Glomerular endothelial cell (primary cell): ENCODE measurements at places on chromosomes 11 and 22. TPM values are rescaled to one million over a fixed set of nuclear protein-coding genes. Genes with fewer than 3 reads are reported as not detected.

DNA sequence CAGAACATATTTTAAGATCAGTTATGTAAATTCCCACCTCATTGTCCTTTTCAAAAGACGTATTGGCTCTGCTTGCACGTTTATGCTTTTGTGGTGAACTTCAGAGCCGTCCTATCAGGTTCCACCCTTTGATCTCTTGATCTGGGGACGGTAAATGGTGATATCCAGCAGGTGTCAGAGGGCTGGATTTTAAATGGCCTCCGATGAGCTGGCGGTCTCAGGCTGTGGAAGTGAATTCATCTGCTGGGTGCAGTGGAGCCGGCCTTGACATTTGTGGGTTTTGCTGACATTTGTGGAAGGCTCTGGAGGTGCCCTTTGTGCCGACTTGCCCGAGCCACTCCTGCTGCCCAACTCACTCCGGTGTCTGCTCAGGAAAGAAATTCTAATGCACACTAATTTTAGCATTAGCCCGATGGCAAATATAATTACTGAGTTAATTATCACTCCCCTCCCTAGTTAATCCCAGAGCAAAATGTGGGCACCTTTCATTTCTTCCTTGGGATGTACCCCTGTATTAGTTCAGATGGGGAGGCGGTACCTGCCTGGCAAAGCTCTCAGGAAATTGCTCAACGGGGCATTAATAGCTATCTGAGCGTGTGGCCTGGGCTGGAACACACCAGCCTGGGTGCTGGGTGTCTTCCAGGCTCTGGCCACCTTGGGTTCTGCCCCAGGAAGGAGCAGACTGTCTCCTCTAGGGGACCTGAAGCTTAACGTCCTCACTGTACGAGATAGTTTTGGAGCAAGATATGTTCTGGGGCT, 9.1 kb downstream of the LRP5 start:
- no peak for DNase-seq

DNA sequence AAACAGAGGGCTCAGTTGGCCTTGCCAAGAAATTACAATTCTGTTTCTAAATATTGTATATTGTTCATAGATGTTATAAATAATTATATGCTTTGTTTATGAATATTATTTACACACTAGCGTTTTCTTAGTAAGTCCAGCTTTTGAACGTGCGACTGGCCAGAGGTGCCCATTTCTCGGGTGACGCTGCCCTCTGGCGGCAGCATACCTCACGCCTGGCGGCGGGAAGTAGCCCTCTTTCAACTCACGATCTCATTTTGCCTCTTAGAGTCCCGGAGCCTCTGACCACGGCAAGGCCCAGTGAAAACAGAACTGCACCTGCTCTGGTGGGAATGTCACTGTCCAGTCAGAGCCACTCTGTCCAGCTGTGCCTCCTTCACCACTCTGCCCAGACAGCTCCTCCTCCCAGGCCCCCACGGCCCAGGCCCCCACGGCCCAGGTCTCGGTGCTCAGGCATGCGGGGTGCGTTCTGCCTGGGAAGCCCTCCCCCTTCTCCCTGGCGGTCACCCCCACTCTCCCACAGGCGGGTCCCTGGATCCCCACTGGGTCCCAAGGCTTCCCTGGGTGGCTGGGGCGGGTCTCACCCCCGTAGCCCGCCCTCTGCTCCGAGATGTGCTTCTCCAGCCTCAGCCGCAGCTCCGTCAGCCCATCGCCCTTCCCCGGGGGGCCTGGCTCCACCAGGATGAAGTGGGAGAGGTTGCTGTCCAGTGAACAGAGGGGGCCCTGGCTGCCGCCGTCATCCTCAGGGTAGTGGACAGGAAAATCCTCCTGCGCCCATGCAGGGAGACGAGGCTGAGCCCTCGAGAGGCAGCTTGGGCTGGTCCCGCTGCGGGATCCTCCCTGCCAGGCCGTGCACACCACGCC, 19.3 kb downstream of the TSSC4 start:
- DNase-seq = peak; percentile 34

- no peak for DNase-seq
Observed at GRCh38 chr11:74330075-74330858, 18.8 kb upstream of the P4HA3 start.

- no peak for DNase-seq
Observed at GRCh38 chr11:131408025-131408640, 37.7 kb downstream of the NTM start.

GRCh38 chr11:15668718-15669117, 554.0 kb downstream of the INSC start:
- no peak for DNase-seq

GRCh38 chr22:24695060-24695459, 79.5 kb downstream of the PIWIL3 start:
- no peak for DNase-seq

DNA sequence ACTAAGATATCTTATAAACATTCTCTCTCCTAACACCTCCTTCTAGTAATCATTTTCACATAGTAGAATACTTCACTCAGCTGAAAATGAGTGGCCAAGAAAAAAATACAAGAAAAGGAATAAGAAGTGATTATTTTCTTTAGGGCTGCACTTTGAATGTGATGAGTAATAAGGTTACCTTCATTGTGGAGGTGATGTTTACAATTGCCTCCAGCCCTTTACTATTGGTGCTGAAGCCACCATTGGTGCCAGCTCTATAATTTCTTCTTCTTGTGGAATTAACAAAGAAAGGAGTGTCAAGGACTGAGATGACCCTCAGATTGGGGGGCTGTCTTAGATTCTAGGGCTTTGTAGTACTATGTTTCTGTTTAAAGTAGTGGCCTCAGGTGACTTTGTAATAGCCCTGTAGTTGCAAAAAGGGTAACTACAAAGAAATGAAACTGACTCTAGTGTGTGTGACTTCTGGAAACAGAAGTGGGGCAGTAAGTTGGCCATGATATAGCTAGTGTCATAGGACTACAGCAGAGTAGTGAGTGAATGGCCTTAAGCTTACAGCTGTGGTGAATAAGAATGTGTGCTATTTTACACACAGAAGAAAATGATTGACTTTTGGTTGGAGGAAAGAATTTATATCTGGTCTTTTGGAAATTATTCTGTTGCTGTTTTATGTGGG, 287.2 kb downstream of the TMEM135 start:
- DNase-seq = no peak

DNA sequence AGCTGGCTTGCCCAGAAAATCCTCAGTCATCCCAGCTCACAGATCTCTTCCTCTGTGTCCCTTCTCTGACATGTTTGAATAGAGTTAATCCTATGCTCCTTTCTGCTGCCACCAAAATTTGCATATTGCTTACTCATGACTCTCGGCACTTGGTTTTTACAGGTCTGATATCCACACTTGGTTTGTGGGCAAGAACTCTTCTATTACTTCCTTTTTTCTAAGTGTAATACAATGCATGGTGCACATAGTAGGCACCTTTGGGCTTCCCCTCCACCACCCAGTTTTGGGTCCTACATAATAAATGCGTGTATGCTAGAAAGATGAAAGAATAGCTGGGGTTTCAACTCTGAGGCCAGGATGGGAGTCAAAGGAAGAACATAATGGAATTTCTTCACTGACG, 69.7 kb upstream of the GRK3 start:
- DNase-seq = no peak

DNA sequence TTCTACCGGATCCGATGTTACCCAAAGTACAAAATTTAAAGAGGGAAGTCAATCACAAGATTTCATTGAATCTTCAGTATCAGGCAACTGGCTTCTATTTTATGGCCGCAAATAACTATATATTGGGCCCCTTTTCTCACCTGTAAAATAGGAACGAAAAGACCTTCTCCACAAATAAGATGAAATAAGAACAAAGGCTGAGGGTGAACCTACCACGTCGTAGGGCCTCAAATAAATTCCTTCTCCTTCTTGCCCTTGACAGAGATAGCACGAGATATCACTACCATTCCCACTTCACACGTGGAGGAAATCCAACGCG, 794 bp upstream of the EMSY start:
- DNase-seq = no peak

DNA sequence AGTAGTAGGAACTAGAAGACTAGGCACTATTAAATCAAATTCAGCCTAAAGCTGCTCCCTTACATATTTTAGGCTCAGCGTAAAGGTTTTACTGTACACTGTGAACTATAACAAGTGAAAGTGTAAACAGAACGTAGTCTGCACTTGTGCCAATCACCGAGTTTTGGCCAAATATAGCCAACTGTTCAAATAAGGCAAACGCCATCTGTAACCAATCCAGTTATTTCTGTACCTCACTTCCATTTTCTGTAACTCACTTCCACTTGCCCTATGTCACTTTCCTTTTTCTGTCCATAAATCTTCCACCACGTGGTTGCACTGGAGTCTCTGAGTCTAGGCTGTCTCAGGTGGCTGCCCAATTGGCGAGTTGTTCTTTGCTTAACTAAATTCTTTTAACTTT, 2132.2 kb downstream of the LRRC4C start:
- no peak for DNase-seq

DNA sequence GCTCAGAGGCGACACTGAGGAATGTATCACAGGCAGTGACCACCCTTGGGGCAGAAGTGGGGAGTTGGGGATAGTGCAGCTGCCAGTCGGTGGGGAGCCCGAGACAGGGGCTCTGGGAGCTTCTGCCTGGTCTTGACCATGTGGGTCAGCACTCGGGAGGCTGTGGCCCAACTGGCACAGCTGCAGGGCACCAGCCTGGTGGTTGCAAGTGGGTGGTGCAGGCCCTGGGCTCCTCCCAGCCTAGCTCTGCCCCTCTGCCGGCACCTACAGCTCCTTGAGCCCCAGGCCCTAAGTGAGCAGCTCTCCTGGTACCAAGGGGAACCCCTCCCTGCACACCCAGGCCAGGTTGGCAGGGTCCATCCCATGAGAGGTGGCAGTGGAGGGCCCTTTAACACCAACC, 12.6 kb upstream of the RASL10A start:
- no peak for DNase-seq

DNA sequence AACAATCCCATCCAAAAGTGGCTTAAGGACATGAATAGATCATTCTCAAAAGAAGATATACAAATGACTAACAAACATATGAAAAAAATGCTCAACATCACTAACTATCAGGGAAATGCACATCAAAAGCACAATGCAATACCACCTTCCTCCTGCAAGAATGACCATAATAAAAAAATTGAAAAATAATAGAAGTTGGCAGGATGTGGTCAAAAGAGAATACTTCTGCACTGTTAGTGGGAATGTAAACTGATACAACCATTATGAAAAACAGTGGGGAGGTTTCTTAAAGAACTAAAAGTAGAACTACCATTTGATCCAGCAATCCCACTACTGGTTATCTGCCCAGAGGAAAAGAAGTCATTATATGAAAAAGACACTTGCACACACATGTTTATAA, 77.7 kb upstream of the SC5D start:
- DNase-seq = no peak

GRCh38 chr11:22405377-22405776, 67.2 kb downstream of the SLC17A6 start:
- DNase-seq = no peak

DNA sequence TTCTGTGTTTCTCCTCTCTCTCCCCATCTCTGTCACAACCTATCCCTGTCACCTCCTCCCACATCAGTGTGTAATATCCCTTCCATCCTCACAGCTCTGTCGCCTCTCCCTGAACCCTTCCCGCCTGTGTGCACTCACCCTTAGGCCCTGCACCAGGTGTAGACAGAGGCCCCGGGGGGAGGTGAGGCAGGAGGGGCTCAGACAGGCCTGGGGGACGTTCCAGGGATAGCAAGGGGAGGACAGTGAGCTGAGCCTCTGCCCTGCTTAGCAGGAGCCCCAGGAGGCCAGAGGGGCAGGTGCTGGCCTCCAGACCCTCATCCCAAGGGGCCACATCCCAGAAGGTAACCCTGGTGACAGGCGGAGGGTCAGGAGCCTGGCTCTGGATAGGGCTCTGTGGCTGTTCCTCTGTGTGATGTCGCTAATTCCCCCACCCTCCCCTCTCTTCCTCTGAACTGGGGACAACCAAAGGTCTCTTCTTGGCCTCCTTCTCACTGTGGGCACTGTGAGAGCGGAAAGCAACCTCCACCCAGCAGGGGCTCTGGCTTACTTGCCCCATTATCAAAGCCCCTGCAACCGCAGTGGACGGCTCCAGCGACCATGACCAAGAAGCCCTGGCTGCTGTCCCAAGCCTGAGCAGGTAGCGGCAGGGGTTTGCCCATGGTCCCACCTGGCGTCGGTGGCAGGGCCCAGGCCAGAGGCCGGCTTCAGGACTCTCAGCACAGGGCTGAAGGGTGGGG, 35.7 kb downstream of the KCNJ4 start:
- no peak for DNase-seq

DNA sequence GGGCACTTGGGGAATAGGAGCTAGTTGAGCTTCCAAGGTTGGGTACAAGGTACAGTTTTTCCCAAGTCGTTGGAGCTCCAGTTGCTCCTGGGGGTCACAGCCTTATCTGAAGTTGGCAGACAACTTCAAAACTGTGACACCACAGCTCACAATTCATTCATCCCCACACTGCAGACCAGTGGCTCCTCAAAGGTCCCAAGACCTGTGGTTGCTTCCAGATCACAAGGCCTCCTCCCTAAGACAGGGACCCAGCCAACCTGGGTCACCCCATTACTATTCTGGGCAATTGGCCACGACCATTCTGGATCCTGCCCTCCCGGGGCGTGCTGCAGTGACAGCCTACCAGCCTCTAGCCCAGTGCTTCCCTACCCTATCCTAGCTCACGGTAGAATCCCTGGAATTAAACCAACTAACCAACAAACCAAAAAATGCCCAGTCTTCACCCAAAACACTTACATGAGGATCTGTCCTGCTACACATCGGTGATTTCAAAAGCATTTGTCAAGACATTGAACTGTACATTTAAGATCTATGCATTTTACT, 862 bp upstream of the PDXP start:
- no peak for DNase-seq

DNA sequence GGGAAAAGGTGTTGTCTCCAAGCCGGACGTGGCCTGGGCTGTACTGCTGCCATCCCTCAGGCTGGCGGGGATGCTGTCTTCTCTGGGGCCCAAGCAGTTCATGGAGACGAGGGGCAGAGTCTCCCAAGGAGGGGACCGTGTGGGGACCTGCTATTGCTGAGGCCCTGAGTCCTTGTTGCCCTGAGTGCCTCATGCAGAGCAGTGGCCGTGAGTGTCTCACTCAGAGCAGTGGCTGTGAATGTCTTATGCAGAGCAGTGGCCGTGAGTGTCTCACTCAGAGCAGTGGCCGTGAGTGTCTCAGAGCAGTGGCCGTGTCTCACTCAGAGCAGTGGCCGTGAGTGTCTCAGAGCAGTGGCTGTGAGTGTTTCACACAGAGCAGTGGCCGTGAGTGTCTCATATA, 54.7 kb downstream of the GRAMD4 start:
- DNase-seq = no peak

The APOL5 gene
- not detected in 2 replicates for total RNA-seq

The PRG3 gene
- total RNA-seq = not detected in 2 replicates

The KRTAP5-9 gene
- not detected in 2 replicates for total RNA-seq

The CHST1 gene
- total RNA-seq = 42.1 and 258 TPM in 2 replicates

The FOLR3 gene
- total RNA-seq = not detected in 2 replicates

The ANKK1 gene
- 0.12 TPM in 1 of 2 replicates, not detected in the other for total RNA-seq

The AQP11 gene
- 0.18 TPM in 1 of 2 replicates, not detected in the other for total RNA-seq

The FAM111B gene
- 2.2 and 5.6 TPM in 2 replicates for total RNA-seq

The TPBGL gene
- total RNA-seq = 1.3 and 1.6 TPM in 2 replicates

The OR5T1 gene
- not detected in 2 replicates for total RNA-seq

The HTR3B gene
- not detected in 2 replicates for total RNA-seq

The SLC22A25 gene
- not detected in 2 replicates for total RNA-seq

The ZNF280A gene
- total RNA-seq = 0.12 TPM in 1 of 2 replicates, not detected in the other
